Right ventricle myocardium superior (tissue), 1 donor: ENCODE measurements at places on chromosomes 5 and 9. TPM values are rescaled to one million over a fixed set of nuclear protein-coding genes. Genes with fewer than 3 reads are reported as not detected.

The ECM2 gene
- total RNA-seq: 5.6 TPM

DNA sequence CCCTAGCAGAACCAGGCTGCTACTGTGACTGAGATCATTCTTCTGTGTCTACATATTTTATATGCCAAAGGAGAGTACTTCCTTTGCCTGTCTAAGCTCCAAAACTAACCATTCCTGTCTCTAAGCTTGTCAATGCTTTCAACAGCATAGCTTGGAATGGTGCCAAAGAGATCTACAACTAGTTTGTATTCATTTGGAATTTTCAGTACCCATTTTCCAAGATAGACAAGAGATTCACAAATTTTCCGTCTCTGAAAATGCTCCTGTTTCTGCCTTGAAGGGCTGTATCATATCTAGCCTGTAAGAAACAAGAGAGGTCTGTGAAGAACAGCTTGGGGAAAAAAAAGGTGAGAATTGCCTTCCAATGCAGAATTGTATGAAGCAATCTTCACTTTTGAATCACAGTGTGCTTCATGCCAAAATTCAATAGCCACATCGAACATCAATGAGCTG, 334.4 kb upstream of the ACTBL2 start:
- no peak for DNase-seq

The PLK2 gene
- 63.6 TPM for total RNA-seq

The SLC36A2 gene
- 1.2 TPM for total RNA-seq

- no peak for DNase-seq
Measured at GRCh38 chr5:135079760-135080159, 45.7 kb upstream of the PITX1 start.

GRCh38 chr9:73348471-73348870, 196.8 kb downstream of the ANXA1 start:
- no peak for DNase-seq

The DDX31 gene
- 3.8 TPM for total RNA-seq
